Muscle of leg (tissue), 16 donors: ENCODE measurements at places on chromosomes 5 and 9.

DNA sequence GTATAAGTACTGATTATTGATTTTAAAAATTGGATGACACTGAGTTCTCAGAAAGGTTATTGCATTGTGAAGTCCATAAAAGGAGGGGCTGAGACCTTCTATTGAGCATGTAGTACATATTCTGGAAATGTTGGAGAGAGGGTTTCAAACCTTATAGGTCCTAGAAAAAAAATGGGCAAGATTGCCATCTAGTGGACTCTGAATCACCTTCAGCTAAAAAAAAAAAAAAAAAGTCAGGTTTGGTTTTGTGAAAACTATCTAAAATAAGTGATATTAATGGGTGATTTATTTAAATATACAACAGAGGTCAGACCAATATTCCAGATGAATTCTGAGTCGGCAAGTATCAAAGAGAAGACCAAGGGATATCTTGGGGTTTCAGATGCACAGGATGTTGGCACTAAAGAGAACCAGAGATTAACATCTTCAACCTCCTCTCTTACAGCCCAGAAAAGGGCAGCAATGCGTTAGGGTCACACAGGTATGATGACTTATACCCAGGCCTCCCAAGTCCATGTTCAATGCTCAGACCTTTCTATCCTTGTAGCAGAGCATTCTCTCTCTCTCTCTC is 109.8 kb upstream of the NMUR2 start:
- DNase-seq = peak; percentile 59

DNA sequence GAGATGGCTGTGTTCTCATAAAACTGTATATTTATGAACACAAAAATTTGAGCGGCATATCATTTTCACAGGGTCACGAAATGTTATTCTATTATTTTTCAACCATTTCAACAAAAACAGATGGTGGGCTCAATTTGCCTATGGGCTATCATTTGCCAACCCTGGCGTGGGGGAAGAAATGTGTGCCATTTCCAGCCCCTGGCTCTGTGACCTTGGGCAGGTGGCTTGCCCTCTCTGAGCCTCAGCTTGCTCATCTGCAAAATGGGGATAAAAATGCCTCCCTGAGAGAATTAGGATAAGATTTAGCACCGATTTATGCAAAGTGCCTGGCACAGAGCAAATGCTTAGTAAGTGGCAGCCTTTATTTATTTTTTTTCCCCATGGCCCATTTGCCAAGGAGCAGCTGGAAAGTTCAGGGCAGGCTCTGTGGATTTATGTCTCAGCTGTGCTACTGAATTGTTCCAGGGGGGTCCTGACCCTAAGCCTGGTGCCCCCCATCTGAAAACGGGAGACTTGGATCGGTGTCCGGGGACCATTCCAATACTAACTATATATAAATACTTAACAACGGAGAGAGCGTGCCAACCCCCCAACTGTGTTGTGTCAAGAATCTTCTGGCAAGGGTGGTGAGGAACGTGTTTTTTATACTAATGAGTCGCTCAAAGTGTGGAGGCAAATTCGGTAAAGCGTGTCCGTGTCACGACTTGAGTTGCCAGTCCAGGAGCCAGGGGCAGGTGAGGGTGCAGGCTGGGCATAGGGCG is 34.5 kb downstream of the HRH2 start:
- no peak for DNase-seq

DNA sequence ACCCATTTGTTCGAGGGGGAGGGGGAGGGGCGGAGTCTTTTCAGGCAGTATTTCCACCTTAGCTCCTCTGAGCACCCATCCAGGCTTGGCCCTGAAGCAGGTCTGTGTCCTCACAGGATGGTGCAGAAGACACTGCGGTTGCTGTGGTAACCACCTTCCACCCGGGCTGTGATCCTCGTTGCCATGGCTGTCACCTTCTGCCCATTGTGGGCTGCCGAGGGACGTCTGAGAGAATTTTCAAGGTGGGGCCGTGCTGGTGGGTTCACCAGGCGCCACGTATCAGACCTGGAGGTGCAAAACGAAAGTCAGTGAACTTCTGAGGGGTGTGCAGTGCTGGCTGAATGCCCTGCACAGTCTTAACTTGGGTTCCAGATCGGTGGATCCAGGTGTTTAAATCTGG is 26.7 kb downstream of the POLR1E start:
- no peak for DNase-seq

DNA sequence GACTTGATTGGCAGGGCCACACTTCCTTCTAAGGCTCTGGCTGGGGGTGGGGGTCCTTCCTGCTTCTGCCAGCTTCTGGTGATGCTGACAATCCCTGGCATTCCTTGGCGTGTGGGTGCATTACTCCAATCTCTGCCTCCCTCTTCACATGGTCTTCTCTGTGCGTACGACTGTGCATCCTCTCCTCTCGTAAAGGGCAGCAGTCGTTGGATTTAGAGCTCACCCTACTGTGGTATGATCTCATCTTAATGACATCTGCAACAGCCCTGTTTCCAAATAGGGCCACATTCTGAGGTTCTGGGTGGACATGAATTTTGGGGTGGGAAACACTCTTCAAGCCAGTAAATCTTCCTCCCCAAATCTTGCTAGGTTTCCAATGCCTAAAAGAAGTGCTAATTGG is 36.8 kb downstream of the ROPN1L start:
- no peak for DNase-seq

GRCh38 chr5:43255704-43256103 is 57.5 kb downstream of the HMGCS1 start:
- DNase-seq = no peak

DNA sequence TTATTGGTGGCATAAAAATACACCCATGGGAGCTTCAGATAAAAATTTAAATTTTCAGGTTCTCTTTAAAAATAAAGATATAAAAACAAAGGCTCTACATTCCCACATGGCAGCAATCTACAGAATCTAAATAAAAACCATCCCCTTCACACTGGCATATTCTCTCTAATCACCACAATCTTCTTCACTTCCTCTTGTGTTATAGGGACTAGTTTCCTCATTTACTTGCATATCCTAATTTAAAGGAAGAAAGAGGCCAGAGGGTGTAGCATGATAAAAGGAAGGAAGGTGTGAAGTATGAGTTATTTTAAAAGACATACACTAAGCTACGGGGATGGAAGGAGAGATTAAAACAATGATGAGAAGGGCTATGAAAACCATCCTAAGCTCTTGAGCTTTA is 390.5 kb downstream of the ZNF608 start:
- no peak for DNase-seq

DNA sequence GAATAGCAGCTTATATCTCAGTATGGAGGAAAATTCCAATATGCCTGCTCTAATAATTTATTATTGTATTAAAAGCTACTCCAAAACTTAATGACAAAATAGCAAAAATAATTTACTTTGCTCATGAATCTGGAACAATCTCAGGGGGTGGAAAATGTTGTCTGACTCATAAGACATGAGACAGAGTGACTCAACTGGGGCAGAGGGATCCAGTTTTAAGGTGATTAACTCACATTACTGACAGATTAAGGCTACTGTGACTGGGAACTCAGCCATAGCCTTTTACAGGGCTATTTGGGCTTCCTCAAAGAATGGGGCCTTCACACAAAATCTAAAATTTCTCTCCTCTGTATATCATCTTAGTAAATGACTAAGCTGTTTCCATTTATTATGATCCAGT is 1172.9 kb downstream of the CDH12 start:
- DNase-seq = no peak
